ENCODE measurements at places on chromosomes 11 and 22. TPM values are rescaled to one million over a fixed set of nuclear protein-coding genes. Genes with fewer than 3 reads are reported as not detected.

TRIM64C gene
- total RNA-seq: not detected

OR5B21 gene
- total RNA-seq: not detected

IGSF9B gene
- 13.9 TPM for total RNA-seq

RASL10A gene
- total RNA-seq: 0.52 TPM

GTPBP1 gene
- total RNA-seq: 66.4 TPM

MS4A3 gene
- not detected for total RNA-seq

DNA sequence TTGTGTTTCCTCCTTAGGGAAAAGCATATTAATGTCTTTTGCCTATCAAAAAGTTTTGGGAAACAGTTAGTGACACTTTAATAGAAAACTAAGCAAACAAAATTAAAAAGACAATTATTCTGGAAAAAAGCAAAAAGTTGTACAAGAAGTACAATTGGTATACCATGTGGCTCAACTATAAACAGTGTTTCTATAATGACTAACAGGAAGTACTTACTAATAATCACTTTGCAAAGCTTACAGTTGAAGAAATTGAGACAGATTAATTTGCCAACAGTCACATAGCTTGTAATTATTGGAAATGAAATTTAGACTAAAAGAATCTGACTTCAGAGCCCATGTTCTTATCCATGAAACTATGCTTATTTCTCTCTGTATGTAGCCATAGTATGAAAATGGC is 24.7 kb downstream of the PPME1 start:
- peak; percentile 3 for DNase-seq
- H3K4me1 ChIP-seq: peaks cover 11% of the 10 kb centered on the region
- H3K36me3 ChIP-seq: no peaks in the 10 kb centered on the region
- H3K27ac ChIP-seq: no peak overlapping the region
- H3K27me3 ChIP-seq: no peaks in the 10 kb centered on the region
- H3K4me3 ChIP-seq: no peak overlapping the region

DNA sequence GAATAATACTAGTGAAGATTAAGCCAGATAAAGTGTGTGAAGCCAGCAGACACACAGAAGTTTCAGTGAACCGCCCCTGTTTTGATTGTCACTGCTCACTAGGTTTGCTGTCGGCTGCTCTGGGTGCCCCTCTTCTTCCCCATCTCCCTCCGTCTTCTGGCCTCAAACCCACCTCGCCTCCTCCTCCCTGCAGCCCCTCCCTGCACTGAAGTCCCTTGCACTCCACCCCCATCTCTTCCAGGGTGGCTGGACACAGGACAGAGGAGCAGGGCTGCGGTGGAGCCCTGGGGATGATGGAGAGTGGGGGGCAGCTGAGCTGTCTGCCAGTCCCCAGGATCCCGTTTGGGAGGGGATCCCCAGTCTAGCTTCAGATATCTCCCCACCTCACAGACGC is 53.5 kb downstream of the CYTH4 start:
- DNase-seq: no peak
- no peak overlapping the region for H3K4me3 ChIP-seq
- H3K27ac ChIP-seq: no peak overlapping the region
- peaks cover 24% of the 10 kb centered on the region for H3K4me1 ChIP-seq

DNA sequence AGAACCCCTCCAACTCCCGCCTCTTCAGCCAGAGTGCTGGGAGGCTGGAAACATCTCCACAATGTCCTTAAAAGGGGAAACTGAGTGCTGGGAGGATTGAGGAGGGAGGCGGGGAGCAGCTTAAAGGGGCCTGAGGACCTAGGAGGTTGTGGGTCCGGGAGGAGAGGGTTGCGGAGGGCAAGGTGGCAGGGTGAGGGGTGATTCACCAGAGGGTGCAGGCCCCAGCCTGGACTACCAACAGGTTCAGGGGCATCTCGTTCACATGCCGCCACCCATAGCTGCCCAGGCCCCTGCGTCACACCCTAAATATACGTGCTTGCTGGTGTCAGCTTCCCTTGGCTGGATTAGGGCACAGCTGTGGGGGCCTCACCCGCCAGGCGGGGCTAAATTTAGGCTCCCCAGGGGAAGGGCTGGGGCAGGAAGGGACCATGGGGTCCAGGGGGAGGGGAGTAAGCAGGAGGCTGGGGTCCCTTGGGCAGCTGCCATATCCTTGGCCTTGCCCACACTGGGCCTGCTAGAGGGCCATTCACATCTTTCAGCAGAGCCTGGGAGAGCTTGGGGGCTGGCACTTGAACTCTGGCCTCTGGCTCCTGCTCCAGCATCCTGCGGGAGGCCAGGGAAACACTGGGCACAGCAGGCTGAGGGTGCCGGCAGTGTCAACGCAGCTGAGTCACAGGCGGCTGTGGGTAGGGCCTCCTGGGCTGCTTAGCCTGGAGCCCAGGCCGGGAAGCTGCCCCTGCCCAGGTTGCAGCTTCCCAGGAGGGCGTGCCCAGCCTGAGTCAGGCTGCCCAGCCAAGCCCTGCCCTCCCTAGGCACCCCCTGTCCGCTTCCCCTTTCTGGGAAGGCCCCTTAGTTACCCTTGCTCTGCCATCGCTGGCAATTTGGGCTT is 1.3 kb downstream of the EHBP1L1 start:
- peaks cover 42% of the 10 kb centered on the region for H3K36me3 ChIP-seq
- DNase-seq: peak; percentile 88
- H3K27ac ChIP-seq: peak overlapping the region; percentile 90
- H3K4me1 ChIP-seq: peaks cover 32% of the 10 kb centered on the region

GRCh38 chr22:38204784-38205183 is 3.0 kb downstream of the MAFF start:
- H3K4me1 ChIP-seq: peaks cover 23% of the 10 kb centered on the region
- no peaks in the 10 kb centered on the region for H3K27me3 ChIP-seq
- H3K27ac ChIP-seq: peak overlapping the region; percentile 80
- no peak for DNase-seq

- no peaks in the 10 kb centered on the region for H3K4me1 ChIP-seq
- no peaks in the 10 kb centered on the region for H3K36me3 ChIP-seq
- no peak overlapping the region for H3K4me3 ChIP-seq
- no peak for DNase-seq
- no peaks in the 10 kb centered on the region for H3K27me3 ChIP-seq
These were observed 2219.9 kb downstream of the LRRC4C start for GRCh38 chr11:39239553-39239952.

- peaks cover 18% of the 10 kb centered on the region for H3K27me3 ChIP-seq
- no peak overlapping the region for H3K4me3 ChIP-seq
- peak; percentile 31 for DNase-seq
- H3K4me1 ChIP-seq: peaks cover 6% of the 10 kb centered on the region
- H3K27ac ChIP-seq: no peak overlapping the region
These were observed 45.4 kb upstream of the ANO3 start for GRCh38 chr11:26286472-26287066.

DNA sequence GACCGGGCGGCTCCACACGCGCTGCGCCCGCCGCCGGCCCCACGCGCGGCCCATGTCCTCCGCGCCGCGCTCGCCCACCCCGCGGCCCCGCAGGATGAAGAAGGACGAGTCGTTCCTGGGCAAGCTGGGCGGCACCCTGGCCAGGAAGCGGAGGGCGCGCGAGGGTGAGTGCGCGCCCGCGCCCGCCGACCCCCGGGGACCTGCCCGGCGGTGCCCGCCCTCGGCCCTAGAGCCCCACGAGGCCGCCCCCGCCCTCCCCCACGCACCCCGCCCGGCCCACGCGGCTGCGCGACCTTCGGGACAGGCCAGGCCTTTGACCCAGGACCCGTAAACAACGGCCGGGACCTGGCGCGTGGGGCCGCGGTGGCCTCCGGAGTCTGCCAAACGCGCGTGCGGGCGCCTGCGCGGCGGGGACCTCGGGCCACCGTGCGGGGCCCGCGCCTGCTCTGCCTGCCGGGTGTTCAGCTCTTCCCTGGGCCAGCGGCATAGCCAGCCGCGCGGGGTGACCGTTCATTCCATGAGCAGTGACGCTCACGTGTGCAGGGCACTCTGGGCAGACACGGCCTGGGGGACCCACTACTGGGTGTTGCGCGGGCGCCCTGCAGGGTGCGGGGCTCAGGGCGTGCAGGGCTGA is at the start of gene PARVB:
Gene PARVB (plus strand): TSS at position 15 of the 634 bp plus-strand sequence. CDS start 38 bp downstream, at position 53.
- H3K4me1 ChIP-seq: peaks cover 19% of the 10 kb centered on the region
- peak within 1 kb of the TSS; percentile 80 for H3K4me3 ChIP-seq
- H3K27ac ChIP-seq: peak within 1 kb of the TSS; percentile 69
- peaks cover 6% of the 10 kb centered on the region for H3K36me3 ChIP-seq
- no peak for DNase-seq

DNA sequence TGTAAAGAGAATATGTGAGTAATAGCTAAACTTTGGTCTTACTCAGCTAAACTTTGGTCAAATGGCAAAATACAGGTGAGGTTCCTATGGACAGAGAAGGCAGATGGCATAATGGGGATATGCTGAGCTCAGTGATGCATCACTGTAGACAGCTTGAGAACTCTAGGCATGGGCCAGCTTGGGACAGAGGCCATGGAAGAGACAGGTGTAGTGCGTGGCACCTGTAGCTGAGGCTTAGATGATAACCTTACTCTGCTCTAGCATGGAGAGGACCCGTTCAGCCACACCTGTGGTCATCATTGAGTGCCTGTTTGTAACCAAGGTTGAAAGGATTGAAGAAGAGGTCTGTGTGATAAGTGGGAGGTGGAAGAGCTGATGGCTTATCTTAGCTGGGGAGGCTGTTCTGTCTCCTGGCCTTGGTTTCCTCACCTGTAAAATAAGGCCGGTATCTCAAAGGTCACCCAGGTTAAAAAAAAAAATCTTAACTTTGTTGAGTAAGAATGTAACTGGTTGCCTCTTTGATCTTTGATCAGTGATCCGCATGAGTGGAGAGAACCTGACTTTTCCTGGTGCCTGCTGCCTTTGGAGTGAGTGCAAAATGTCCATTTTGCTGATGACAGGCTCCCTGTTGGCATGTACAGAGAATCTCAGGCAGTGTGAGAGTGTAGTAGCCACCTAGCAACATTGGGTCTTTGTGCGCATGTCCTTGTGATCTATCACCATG is 48.6 kb downstream of the ZNRF3 start:
- no peaks in the 10 kb centered on the region for H3K27me3 ChIP-seq
- DNase-seq: no peak

DNA sequence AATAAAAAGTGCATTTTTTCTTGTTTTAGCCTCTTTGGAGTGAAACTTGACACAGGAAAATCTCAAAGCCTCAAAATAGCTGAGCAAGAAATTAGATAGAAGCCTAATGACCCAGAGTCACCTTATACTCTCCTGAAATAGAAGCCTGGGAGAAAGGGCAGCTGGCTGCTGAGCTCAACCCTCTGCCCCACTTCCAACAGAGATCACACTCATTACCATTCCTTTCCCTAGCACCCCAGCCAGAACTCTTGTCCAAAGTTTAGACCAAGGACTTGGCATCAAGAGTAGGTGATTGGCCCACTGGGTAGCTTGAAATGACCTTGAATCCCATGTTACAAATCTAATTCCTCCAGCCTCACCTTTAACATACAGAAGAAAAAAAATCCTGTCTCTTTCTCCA is 62.7 kb upstream of the AMOTL1 start:
- H3K27me3 ChIP-seq: no peaks in the 10 kb centered on the region
- H3K4me1 ChIP-seq: peaks cover 18% of the 10 kb centered on the region
- H3K36me3 ChIP-seq: no peaks in the 10 kb centered on the region
- peak overlapping the region; percentile 81 for H3K4me3 ChIP-seq
- DNase-seq: no peak
- peak overlapping the region; percentile 95 for H3K27ac ChIP-seq

- no peak for DNase-seq
- no peaks in the 10 kb centered on the region for H3K4me1 ChIP-seq
- H3K36me3 ChIP-seq: peaks cover 22% of the 10 kb centered on the region
- H3K27me3 ChIP-seq: no peaks in the 10 kb centered on the region
- H3K4me3 ChIP-seq: no peak overlapping the region
These were observed 30.2 kb downstream of the MSANTD4 start for GRCh38 chr11:105991888-105992287.

GRCh38 chr11:47924184-47924691 is 56.1 kb upstream of the PTPRJ start:
- H3K27me3 ChIP-seq: no peaks in the 10 kb centered on the region
- peak; percentile 42 for DNase-seq
- H3K4me3 ChIP-seq: no peak overlapping the region
- H3K4me1 ChIP-seq: peaks cover 8% of the 10 kb centered on the region
- peak overlapping the region; percentile 42 for H3K27ac ChIP-seq
- peaks cover 13% of the 10 kb centered on the region for H3K36me3 ChIP-seq

GRCh38 chr22:40690370-40690769 is 11.1 kb downstream of the MCHR1 start:
- DNase-seq: no peak
- no peak overlapping the region for H3K4me3 ChIP-seq
- no peak overlapping the region for H3K27ac ChIP-seq
- no peaks in the 10 kb centered on the region for H3K36me3 ChIP-seq

DNA sequence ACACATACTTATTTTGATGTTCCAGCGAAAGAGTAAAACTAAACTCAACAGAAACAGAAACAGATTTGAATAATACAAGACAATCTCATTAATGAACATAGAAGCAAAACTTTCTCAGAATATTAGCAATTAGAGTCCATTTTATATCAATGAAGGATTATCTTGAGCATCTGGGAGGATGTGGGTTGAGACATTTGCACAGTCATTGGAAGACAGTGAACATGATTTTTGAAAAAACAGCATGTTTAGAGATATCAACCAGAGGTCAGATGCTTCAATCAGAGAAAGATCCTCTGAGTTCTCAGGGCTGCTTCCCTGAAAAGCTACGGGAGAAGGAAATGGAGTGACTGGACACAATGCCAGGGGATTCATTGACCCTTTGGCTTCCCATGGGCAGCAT is 35.9 kb upstream of the VPREB1 start:
- no peak overlapping the region for H3K4me3 ChIP-seq
- peaks cover 18% of the 10 kb centered on the region for H3K4me1 ChIP-seq
- H3K27me3 ChIP-seq: no peaks in the 10 kb centered on the region
- DNase-seq: no peak
- no peaks in the 10 kb centered on the region for H3K36me3 ChIP-seq

DNA sequence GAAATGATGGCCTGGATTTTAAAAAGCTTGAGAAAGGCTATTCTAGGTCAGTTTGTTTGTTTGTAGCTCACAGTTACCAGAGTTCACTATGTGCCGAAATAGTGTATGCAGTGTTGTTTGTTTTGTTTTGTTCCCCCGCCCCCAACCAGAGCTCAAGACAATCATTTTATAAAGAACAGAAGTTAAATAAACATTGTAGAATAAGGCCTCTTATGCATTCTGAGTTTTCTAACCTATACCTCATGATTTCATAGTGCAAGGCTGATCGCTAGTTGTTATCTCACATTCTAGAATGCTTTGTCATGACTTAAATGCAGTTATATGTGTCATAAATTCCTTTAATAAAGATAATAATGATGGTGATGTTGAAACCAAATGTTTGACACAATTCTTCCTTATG is 7.8 kb downstream of the KCNA4 start:
- H3K36me3 ChIP-seq: no peaks in the 10 kb centered on the region
- no peaks in the 10 kb centered on the region for H3K27me3 ChIP-seq
- DNase-seq: no peak
- no peak overlapping the region for H3K27ac ChIP-seq
- no peaks in the 10 kb centered on the region for H3K4me1 ChIP-seq

GRCh38 chr11:9613830-9614762 is 40.6 kb downstream of the WEE1 start:
- H3K27me3 ChIP-seq: no peaks in the 10 kb centered on the region
- H3K4me1 ChIP-seq: peaks cover 35% of the 10 kb centered on the region
- DNase-seq: peak; percentile 79
- peak overlapping the region; percentile 77 for H3K4me3 ChIP-seq
- peak overlapping the region; percentile 97 for H3K27ac ChIP-seq

- peaks cover 6% of the 10 kb centered on the region for H3K36me3 ChIP-seq
- no peaks in the 10 kb centered on the region for H3K4me1 ChIP-seq
- no peak overlapping the region for H3K27ac ChIP-seq
- H3K4me3 ChIP-seq: no peak overlapping the region
These were observed 304.5 kb upstream of the SYN3 start for GRCh38 chr22:33362702-33363101.
